Lung (tissue), 17 donors: ENCODE measurements at places on chromosomes 11 and 22. TPM values are rescaled to one million over a fixed set of nuclear protein-coding genes. Genes with fewer than 3 reads are reported as not detected.

DNA sequence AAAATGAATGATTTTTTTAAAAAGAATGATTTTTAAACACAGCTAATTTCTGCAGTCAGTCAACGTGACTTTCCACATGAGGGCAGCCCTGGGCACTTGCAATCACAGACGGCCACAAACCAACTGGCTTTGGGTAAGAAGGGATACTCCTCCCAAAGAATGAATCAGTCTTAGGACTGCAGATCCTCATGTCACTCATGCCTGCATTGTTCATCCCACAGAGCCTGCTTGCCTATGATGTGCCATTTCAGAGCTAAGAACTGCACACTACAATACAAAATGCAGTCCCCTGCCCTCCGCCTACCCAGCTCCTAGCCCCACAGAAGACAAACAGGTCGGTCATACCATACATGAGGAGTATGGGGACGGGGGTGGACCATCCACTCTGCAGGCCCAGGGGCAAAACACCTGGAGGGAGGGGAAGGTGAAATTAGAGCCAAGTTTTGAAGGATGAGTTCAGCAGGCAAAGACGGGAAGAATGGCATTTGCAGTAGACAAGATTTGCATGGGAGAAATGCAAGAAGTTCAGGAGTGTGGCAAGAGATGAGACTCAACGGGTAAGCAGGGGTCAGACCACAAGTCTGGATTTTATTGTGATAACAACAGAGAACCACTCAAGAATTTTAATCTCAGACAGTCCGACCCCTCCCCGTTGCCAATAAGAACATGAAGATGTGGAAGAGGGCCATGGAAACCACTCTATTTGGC is 24.7 kb downstream of the PACSIN2 start:
- peak; percentile 39 for DNase-seq

GRCh38 chr11:133950874-133951326 is 5.9 kb downstream of the IGSF9B start:
- DNase-seq: no peak

DNA sequence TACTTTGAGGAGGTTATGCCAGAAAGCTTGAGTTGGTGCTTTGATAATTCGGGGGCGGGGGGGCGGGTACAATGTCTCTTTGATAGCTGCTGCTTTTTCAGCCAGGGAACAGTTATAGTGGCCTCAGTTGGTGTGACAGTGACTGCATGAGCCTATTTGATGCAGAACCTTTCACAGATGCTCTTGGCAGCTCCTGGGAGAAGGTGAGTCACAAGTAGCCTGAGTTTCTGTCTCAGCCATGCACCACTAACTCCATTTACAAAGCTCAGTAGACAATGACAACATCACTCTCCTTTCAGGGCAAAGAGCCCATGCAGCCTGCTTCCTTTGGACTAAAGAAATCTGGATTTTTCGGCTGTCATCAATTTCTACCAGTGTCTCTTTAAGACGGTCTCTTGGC is 42.1 kb upstream of the SEZ6L start:
- DNase-seq: no peak

GRCh38 chr11:20973940-20974559 is 304.7 kb downstream of the NELL1 start:
- no peak for DNase-seq

DNA sequence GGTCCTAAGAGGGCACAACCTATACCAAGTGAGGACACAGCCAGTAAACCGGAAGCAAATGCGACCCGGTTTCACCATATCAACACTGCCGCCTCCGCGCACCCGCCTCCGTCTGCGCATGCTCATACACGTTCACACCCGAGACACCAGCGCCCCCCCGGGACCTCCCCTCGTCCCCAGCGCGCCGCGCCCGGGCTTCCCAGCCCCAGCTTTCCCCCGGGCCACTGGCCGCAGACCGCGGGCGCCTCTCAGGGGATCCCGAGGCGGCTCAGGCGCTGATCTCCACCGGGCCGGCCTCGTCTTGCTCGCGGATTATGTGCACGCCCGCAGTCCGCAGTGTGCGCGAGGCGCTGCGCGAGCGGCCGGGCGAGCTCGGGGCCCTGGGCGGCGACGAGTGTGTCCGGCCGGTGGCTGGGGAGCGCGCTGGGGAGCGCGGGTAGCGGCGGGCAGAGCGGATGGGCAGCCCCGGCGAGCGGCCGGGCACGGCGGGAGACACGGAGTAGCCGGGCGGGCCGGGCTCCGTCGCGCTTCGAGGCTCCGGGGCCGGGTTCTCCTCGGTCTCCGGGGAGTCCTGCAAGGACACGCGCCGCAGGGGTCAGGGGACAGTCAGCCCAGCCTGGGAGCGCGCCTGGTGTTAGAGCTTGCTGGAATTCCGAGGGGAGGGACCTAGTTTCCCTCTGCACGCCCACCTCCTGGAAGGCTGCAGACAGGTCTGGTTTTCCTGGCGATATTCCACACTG is 2.0 kb downstream of the HEPN1 start:
- DNase-seq: peak; percentile 93

DNA sequence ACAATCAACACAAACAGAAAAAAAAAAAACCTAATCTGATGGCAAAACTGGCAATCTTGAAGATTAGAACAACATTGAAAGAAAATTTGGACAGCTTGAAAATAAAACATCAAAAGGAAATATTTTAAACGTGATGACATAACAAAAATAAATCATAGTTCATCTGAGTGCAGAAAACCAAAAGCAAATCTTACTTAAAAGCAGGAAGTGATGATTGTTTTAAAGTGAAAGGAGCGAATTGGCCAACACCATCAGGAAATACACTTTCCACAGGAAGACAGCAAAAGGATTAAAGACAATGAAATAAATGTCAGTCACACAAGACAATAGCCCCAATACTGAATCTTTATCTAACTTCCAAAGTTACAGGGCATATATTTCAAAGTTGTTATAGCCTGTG is 696.5 kb upstream of the CHORDC1 start:
- no peak for DNase-seq

- no peak for DNase-seq
These were observed 100.8 kb downstream of the PRMT3 start for GRCh38 chr11:20488352-20488751.

The SYNGR1 gene
- 6.1 TPM for polyA plus RNA-seq

The IRF7 gene
- polyA plus RNA-seq: 62.1 TPM

GRCh38 chr22:35887296-35887875 is 141.2 kb downstream of the RBFOX2 start:
- DNase-seq: no peak

GRCh38 chr11:115321605-115322289 is 182.5 kb downstream of the CADM1 start:
- DNase-seq: no peak

- DNase-seq: peak; percentile 60
These were observed 103.9 kb downstream of the GGTLC2 start for GRCh38 chr22:22748297-22748743.

GRCh38 chr11:93490996-93491618 is 52.1 kb downstream of the SMCO4 start:
- DNase-seq: no peak

The KDM4D gene
- polyA plus RNA-seq: 0.63 TPM

DNA sequence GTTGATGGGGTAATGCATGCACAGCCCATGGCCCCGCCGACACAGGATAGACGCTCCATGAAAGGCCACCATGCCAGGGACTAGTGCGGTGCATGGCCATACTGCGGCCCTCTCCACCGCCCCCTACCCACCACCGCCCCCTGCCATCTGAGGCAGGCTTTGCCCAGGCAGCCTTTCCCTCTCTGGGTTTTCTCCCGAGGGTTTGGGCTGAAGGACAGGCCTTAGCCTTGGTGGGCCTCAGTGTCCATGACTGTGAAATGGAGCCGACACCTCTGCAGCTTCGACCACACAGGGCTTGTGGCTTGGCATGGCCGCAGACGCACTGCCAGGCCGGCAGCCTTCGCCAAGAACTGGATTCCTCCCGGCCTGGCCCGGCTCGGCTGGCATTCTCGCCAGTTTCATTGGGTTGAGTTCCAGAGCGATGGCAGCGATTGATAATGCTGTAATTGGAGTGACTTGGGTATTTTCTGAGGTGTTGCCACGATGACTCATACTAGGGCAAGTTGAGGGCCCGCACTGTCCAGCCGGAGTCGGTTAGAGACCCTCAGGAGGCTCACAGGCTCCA is 111.3 kb downstream of the WNT7B start:
- DNase-seq: no peak
